NCI-H187 treated with DMSO at 0.1 percent for 48 hours (cell line): ENCODE measurements at places on chromosomes 3 and 15.

DNA sequence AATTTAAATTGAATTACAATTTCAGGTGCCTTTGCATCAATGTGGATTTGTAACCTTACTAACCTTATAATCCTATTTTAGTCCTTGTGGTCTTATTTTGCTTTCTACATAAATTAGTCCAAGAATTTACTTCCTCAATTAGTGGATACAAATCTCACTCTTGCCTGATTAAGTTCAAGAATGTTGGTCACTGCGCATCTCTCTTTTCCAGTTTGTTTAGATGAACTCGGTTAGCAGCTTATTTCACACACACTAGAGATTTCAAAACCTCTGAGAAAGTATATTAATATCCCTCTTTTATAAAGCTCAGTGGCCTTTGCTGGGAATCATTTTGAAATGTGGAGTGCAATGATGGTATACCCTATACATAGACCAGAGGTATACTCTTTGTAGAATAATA lies 243.4 kb downstream of the DTWD1 start:
- DNase-seq = no peak

GRCh38 chr3:149848238-149848637 lies 35.2 kb downstream of the RNF13 start:
- no peak for DNase-seq

DNA sequence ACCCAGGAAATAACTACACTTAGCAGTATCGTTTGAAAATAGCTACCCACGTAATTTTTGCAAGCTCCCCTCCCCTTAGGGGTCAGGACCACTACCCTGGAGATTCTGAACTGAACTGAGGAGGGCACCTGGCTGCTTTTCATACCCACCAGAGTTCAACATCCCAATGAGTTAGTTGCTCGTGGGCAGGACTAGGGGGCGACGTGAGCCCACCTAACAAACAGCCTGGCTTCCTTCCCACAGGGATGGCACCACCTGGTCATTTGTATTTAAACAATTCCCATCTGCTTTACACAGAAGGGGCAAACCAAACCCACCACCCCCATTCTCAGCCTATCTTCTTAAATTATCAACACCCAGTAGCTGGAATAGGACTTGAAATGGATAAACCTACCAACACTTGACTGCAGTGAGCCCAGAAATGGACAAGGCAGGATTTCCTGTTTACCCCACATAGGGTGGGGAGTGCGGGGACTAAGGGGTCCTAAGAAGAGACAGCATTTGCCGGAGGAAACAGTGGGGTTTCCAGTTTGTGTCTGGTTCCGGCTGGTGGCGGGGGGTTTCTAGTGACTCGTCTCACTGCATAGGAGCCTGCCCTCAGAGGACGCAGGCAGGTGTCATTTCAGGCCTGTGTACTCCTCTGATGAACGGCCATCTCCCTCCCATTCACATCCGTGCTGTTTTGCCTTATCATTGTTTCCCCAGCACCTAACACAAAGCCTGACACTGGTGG lies 11.6 kb upstream of the VGLL4 start:
- no peak for DNase-seq

DNA sequence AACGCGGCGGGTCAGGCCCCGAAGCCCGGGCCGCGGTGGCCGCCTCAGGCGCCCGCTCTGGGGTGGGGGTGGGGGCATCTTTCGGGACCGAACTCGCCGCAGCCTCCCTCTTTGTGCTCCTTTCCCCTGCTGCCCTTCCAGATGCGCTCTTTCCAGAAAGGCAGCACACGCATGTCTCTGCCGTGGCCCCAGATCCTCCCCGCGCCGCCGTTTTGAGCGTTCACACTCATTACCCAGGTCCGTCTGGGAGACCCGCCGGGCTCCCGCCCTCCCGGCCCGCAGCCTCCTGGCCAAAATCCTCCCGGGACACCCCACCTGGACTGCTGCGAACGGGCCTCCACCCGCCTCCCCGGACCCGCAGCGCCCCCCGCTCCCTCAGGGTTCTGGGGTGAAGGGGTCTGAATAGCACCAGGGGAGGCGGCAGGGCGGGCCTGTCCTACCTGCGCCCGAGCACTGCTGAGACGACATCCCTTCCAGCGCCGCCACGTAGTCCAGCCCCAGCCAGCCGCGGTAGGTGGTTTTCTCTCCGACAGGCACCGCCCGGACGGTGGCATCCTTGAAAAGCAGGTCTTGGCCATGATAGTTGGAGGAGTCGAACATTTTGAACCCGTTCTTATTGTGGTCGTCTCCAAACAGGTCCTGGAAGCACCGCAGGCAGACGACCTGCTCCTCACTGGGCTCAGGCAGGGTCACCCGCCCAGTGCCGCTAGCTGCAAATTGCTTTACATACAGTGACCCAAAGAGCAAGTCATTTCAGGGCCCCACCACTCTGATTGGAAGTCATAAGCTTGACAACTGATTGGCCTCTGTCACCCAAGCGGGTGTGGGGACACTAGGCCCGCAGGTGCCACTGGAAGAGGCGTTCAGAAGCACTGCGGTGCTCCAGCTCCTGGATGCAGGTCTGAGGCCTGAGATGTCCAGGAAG lies 25.9 kb downstream of the MELTF start:
- DNase-seq = no peak

DNA sequence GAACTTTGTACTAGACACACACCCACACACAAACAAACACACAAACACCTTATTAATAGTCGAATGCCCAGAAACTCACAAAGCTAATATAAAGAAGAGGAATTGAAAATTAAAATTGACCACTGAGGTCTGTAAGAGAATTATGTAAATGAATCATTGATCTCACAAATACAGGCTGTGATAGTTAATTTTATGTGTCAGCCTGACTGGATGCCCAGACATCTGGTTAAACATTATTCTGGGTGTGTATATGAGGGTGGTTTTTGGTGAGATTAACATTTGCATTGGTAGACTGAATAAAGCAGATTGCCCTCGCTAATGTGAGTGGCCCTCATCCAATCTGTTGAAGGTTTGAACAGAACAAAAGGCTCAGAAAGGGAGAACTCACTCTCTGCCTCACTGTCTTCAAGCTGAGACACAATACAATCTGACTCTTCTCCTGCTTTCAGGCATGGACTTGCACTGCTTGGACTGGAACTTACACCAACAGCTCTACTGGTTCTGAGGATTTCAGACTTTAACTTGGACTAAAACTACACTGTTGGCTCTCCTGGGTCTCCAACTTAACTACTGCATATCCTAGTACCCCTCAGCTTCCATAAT lies 199.4 kb upstream of the TTC14 start:
- no peak for DNase-seq
